ENCODE measurements at places on chromosomes 13 and 19. TPM values are rescaled to one million over a fixed set of nuclear protein-coding genes. Genes with fewer than 3 reads are reported as not detected.

Gene PEAK3
- total RNA-seq, result 0.31 TPM

Gene ZNF99
- total RNA-seq, result 0.31 TPM

GRCh38 chr19:40312533-40312932 lies 27.4 kb upstream of the AKT2 start:
- DNase-seq, result no peak

Gene WDR87
- not detected for total RNA-seq

- DNase-seq, result no peak
Measured at GRCh38 chr13:49667773-49668172, 23.5 kb downstream of the EBPL start.

Gene SHISA7
- total RNA-seq, result 0.14 TPM

Gene GZMM
- total RNA-seq, result 2.6 TPM

GRCh38 chr19:18284712-18285360 lies 3.4 kb upstream of the JUND start:
- no peak for DNase-seq

Gene ZNF667
- total RNA-seq, result 3.1 TPM

GRCh38 chr19:32865326-32865725 lies 4.2 kb downstream of the SLC7A9 start:
- DNase-seq, result no peak

GRCh38 chr13:39968646-39969475 lies 313.4 kb downstream of the COG6 start:
- DNase-seq, result no peak

- no peak for DNase-seq
Measured at GRCh38 chr13:56773148-56773547, 367.6 kb upstream of the PRR20A start.

DNA sequence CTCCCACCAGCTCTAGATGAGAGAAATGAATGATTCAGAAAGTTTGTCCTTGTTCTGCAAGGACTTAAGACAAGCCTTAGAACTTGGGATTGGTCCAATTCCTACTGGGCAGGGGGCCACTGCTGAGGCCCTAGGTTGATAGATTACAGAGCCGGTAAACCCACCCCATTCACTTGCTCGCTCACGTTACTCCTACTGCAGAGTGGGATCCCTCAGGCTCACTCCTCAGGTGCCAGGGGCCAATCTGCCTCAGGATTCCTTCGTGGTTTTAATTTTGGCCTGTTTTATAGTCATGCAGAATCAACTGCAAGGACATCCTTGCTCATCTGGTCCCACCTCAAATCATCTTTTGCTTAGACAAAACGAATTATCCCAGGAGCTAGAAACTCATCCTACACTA lies 59.0 kb downstream of the SERP2 start:
- no peak for DNase-seq

GRCh38 chr13:95341441-95341840 lies 40.2 kb upstream of the ABCC4 start:
- no peak for DNase-seq

GRCh38 chr19:1177322-1178114 lies 3.5 kb upstream of the SBNO2 start:
- DNase-seq, result no peak

GRCh38 chr13:76438050-76438449 lies 448.2 kb downstream of the KCTD12 start:
- DNase-seq, result no peak

Gene IFNL1
- not detected for total RNA-seq

Gene MEIOSIN
- total RNA-seq, result not detected

GRCh38 chr13:75319254-75319653 lies 162.7 kb downstream of the TBC1D4 start:
- no peak for DNase-seq

Gene ZNF497
- 3.8 TPM for total RNA-seq

Gene JSRP1
- total RNA-seq, result 0.61 TPM

Gene SH2D3A
- 30.6 TPM for total RNA-seq

Gene SIGLEC12
- total RNA-seq, result 3.5 TPM

Measured in lung (tissue), 17 donors.